ENCODE measurements at places on chromosomes 4 and X.

- DNase-seq = no peak
Measured at GRCh38 chr4:7014815-7015214, 28.4 kb upstream of the TADA2B start.

DNA sequence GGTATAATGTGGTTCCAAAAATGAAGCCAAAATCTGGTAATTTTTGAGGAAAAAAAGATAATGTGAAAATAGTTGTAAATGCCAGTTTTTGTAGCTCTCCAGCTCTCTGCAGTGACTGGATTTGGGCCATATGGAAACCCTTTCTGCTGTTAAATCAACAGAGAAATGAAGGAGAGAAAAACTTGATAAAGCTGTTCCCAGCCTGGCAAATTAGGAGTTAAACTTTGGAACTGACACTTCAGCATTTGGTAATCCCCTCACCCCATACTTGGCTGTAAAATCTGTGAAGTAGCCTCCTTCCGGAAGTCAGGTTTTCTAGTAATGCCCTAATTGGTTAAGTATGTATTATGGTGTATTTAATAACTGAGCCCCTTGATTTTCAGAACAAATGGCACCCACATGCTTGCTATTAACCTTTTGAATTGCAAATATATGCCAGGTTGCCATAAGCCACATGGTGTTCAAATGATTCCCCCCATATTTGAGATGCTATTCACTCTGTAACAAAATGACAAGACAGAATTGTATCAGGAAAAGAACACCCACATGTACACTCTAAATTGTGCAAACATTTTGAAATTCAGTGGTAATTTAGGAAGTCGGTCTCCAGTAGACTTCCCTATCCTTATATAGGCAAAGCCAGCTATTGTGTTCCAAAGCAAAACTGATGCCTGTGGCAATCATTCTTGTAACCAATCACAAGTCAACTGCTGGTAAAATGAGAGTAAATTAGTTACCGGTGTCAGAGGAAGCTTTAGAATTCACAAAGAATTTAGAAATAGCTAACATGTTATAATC, 96.3 kb upstream of the ADAMTS3 start:
- no peak for DNase-seq

DNA sequence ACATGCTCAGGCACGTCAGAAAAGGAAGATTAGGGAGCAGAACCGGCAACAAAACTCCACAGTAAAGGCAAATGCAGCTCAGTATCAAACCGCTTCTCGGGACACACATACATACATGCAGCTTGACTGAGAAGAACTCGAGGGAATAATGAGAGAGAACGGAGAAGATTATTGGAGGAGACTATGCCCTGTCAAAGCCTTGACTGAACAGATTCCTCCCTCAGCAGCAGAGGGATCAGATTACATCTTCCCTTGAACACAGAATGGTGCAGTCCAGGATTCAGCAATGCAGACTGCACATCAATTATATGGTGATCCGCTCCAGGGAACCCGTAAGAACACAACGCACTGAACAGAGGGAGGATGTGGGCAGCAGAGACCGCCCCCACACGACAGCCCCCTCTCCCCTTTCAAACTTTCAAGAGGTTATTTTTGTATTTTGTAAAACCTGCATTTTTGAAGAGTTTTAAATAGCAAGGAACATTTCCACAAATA, 183.2 kb downstream of the FBXW7 start:
- peak; percentile 96 for DNase-seq

DNA sequence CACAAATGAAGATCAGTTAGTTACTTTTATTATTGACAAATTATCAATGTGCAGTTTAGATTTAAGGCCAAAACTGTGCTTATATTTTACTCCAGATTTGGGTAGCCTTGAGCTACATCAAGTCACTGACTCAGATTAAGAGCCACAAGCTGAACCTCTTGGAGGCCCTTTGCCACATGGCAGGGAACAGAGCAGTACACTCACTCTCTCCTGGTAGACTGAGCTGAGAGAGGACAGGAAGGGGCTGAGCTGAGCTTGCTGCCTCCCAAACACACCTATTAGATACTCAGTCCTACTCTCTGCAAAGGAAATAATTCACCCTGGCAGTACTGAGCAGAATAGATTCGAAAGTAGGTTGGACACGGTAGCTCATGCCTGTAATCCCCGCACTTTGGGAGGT, 7.8 kb downstream of the STAP1 start:
- DNase-seq = no peak

- peak; percentile 14 for DNase-seq
Measured at GRCh38 chr4:93540562-93540961, 288.0 kb upstream of the ATOH1 start.

GRCh38 chr4:96744676-96745075, 904.8 kb downstream of the PDHA2 start:
- DNase-seq = no peak

GRCh38 chr4:169098969-169099690, 89.1 kb upstream of the CBR4 start:
- DNase-seq = peak; percentile 26

DNA sequence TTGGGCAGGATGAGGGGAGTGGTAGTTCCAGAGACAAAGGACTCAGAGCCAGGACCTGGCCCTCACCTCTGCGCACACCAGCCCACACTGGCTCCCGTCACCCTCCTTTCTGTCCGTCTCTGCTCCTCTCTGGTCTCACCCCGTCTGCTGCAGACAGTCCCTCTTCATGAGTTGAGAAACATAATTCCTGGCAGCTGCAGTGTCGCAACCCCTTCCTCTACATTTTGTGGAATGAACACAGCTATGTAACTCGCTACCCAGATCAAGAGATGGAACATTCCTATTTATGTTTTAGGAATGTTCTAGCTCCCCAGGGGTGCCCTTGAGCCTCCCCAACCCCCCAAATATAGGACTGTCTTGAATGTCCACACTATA, 59.3 kb downstream of the SHROOM2 start:
- DNase-seq = no peak

GRCh38 chr4:2270341-2271165, 8.6 kb upstream of the MXD4 start:
- DNase-seq = no peak

DNA sequence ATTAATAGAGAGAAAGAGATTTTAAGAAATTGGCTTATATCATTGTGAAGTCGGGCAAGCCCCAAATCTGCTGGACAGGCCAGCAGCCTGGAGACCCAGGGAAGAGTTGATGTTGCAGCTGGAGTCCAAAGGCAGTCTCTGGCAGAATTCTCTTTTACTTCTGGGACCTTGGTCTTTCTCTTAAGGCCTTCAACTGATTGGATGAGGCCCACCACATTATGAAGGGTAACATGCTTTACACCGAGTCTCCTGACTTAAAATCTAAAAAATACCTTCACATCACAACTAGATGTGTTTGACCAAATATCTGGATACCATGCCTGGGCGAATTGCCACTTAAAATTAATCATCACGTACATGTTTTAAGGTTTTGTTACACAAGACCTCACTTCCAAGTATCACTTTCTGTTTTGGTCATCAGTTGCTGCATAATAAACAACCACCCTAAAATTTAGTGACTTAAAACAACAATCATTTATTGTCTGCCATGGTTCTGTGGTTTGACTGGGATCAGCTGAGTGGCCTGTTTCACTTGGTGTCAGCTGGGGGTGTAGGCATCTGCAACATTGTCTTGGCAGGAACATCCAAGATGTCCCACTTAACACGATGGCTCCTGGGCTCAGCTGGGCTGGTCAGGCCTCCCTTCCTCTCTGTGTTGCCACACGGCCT, 3.4 kb downstream of the CD38 start:
- DNase-seq = no peak

GRCh38 chrX:110992611-110993010, 103.4 kb upstream of the PAK3 start:
- DNase-seq = peak; percentile 10

DNA sequence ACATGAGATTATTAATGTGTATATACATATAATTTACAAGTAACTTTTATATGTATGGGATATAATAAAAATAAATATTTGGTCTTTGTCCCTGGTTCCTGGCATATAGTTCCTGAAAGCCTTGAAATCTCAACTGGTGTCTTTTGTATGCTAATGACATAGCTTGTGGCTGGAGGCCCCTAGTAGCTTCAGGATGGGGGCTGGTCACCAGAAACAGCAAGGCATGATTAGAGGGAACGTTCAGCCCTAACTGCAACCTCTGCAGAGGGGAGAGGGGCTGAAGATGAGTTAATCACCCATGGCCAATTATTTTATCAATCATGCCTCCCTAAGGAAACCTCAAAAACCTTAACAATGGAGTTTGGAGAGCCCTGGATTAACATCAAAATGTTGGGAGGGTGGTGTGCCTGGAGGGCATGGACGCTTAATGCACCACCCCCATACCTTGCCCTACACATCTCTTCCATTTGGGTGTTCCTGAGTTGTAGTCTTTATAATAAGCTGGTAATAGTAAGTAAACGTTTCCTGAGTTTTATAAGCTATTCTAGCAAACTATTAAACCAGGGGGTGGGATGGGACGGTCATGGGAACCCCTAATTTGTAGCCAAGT, 21.3 kb downstream of the PIN4 start:
- DNase-seq = no peak

DNA sequence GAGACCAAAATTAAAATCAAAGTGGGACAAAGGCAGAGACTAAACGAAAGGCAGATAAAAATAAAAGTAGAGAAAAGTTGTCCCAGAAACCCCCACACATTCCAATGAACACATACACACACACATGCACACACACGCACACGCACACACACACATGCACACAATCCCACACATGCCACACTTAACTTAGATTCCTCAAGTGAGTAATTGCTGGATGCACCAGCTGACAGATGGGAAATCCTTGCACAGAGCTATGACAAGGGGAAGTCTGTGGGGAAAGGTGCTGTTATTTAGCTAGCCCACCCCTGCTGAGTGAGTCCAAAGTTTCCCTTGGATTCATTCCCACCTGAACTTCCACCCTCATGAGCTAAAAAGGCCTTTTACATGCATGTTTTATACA, 233.9 kb downstream of the RAB28 start:
- DNase-seq = no peak

DNA sequence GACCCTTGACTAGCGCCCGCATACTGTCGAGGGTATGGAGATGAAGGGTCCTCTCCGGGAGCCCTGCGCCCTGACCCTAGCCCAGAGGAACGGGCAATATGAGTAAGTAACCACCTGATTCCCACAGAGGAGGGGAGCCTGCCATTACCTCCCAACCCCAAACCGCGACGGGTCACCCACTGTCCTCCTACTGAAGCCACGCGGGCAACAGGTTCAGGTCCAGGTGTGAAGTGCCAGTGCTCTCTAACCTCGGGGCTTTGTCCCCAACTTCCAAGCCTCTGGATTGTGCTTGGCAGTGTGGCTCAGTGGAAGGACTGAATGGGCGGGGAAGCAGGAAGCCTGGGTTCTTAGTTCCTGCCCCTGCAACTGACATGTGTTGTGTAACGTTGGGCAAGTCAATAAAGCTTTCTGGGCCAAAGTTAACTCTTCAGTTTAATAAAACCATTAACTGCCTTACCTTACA, 694 bp downstream of the OCRL start:
- DNase-seq = peak; percentile 42

- no peak for DNase-seq
Measured at GRCh38 chr4:25180524-25181131, 20.4 kb upstream of the SEPSECS start.

DNA sequence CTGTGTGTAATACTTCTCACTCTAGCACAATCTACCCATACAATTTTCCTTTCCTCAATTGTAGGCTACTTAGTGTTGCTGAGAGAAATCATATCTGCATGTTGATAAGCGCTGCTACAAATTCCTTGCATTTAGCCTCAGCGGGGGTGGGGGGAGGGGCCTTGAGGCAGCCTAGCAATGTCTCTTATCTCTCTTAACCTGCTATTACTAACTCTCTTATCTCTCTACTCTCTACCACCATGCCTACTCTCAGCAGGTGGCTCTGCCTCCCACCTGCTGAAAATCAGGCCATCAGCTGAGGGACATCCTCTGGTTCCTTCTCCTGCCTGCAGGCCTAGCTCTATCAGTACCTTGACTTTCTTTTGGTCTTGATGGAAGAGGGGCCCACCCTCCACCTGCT, 98.9 kb downstream of the GPR82 start:
- no peak for DNase-seq

GRCh38 chr4:158538176-158538575, 16.5 kb downstream of the RXFP1 start:
- no peak for DNase-seq

DNA sequence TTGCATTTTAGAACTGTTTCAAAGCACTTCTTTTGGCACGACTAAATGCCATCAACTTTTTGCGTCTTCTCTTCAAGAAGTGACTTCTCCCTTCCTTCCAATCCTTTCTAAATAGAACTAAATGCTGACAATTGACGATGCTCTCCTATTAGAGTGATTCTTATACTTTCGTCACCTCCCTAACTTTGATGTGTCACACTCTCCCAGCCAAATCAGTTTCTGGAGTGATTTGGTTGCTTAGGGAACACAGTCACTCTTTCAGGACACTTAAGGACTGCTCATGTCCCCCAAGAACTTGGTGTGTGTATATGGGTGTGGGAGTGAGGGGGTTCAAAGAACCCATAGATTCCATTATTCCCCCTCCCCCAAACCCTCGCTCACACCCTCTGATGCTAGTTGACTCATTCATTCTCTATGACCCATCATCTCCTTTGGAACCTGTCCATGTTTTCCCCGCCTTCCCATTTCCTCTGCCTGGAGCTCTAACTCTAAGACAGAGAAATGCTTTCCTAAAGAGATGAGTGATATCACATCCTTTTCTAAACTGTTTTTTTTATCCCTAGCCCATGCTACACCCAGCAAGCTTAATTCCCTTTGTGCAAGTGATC, 26.8 kb upstream of the AREG start:
- DNase-seq = no peak

DNA sequence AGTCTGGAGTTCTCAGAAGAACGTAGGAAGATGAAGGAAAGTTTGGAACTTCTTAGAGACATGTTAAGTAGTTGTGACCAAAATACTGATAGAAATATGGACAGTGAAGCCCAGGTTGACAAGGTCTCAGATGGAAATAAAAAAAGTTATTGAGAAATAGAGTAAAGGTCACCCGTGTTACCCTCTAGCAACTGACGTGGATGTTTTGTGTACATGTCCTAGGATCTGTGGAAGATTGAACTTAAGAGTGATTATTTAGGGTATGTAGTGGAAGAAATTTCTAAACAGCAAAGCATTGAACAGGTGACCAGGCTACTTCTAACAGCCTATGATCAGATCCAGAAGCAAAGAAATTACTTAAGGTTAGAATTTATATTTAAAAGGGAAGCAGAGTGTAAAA, 1020.4 kb downstream of the FSTL5 start:
- no peak for DNase-seq

DNA sequence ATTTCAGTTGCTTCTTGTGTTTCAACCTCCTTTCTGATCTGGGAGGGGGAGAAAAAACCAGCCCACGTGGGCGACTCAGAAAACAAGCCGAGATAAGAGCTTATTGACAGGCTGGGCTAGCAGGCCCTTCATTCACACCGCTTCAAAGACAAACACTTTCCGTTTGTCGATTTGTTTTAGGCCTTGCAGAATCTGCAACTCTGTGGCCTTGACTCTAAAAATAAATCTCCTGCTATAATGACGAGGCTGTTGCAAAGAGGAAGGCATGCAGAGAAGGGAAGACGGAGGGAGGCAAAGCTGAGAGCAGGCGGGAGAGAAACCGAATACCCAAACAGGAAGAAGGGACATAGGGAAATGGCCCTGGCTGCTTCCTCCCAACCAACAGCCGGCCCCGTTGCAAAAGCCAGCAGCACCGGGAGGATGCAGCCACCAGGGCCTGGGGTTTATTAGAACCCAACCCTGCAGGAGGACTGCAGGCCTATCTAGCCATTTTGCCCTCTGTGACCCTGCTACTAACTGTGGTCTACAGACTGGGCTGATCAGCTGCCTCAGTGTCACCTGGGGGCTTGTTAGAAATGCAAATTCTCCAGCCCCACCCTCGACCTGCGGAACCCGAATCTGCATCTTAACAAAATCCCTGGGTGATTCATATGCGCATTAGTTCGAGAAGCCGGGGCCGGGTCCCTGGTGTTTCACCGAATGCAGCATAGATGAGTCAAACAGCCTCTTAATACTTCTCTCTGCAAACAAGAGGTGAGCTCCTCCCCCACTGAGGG, 325.5 kb downstream of the BCOR start:
- DNase-seq = no peak

Measured in muscle of back (tissue), 13 donors.